A549 (cell line): ENCODE measurements at places on chromosomes 12 and 14.

GRCh38 chr12:53928054-53928835, 10.4 kb upstream of the HOXC13 start:
- no peak for DNase-seq

GRCh38 chr12:49838973-49839633, 3.8 kb downstream of the BCDIN3D start:
- DNase-seq = peak; percentile 58

GRCh38 chr14:99572173-99572999, 31.6 kb downstream of the CCDC85C start:
- no peak for DNase-seq

- no peak for DNase-seq
Observed at GRCh38 chr14:96194657-96195431, 9.8 kb upstream of the BDKRB2 start.

DNA sequence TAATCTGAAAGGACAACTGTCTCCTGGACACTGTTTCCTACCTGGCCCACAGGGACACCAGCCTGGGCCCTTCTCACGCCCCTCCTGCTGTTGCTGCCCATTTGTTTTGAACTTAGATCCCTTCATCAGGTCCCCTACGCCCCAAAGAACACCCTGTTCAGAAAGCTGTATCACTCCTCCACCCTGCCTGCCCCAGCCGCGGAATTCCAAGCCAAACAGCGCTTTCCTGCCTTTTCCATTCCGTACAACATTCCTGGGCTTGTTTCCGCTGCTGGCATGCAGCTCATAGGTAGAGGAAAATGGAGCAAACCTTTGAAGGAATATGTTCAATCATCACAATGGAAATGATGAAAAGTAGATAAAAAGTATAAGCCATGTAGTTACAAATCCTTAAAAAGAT, 12.8 kb upstream of the GSG1 start:
- no peak for DNase-seq

- DNase-seq = no peak
Observed at GRCh38 chr12:62562846-62563245, 96.2 kb downstream of the MON2 start.

DNA sequence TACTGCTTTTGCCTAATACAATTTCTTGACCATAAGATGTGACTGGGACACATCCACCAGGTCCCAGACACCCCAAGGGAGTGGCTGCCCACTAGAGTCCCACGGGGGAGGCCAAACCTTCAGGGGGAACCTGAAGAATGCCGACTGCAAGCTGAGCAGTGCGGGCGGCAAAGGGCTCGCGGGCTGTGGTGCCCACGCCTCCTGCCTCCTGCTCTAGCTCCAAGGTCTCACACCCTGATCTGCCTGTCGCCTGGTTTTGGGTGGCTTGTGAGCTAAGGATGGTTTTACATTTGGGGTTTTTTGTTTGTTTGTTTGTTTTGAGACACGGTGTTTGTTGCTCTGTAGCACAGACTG, 75.2 kb downstream of the MOK start:
- DNase-seq = no peak

DNA sequence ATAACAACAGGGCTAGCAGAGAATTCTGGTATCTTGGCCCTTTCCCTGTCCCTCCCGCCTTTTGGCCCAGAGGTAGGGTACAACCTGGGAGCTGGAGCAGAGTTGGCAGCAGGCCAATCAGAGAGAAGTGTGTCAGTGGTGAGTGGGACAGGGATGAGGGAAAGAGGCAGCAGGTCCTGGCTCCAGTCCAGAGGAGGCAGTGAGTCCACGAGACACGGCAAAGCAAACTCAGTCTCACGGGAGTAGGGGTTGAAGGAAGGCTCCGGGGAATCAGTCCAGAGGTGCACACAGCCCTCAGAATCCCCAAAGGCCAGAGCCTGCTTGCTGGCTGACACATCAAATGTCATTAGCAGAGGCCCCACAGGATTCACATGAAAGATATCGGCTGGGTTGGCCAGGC, 7.3 kb downstream of the PAN2 start:
- DNase-seq = no peak
